ENCODE measurements at places on chromosomes 11 and 22.

GRCh38 chr22:36541831-36542411, 13.0 kb upstream of the EIF3D start:
- no peak for DNase-seq

DNA sequence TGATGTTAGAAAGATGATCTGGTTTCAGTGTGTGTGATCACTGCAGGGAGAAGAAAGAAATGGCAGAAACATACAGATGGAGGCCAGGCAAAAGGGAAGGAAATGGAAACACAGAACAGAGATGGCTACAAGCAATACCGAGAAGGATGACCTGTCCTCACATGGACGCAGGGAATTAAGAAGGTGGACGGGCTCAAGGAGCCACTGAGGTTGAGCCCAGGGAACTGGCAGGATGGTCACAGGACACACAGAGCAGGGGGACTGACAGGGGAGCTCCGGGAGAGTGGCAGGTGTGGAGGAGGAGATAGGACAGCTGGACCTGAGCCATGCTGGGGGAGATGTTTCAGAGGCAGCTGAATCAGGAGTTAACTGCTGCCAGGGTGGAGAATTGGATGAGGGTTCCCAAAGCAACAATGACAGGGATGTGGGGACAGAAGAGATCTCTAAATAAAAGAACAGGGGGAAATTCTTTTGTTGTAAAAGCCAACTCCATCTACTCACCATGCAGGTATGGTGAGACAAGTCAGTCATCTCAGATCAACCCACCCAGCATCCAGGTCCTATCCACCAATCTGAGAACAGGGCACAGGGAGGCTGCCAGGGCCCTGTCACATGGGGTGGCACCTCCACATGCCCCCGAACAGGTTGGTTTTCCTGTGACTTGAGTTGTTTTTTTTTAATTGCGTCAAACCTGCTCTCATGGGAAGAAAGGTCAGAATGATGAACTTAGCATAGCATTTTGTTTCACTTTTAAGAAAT, 26.3 kb downstream of the KLHL22 start:
- DNase-seq: no peak

GRCh38 chr11:71307811-71308645, 55.7 kb upstream of the SHANK2 start:
- no peak for DNase-seq

- no peak for DNase-seq
Measured at GRCh38 chr11:98153752-98154151, 867.0 kb upstream of the CNTN5 start.

- DNase-seq: no peak
Measured at GRCh38 chr22:22228921-22229320, 15.7 kb upstream of the VPREB1 start.

- DNase-seq: peak; percentile 18
Measured at GRCh38 chr11:117180661-117181585, 2.4 kb downstream of the SIDT2 start.

DNA sequence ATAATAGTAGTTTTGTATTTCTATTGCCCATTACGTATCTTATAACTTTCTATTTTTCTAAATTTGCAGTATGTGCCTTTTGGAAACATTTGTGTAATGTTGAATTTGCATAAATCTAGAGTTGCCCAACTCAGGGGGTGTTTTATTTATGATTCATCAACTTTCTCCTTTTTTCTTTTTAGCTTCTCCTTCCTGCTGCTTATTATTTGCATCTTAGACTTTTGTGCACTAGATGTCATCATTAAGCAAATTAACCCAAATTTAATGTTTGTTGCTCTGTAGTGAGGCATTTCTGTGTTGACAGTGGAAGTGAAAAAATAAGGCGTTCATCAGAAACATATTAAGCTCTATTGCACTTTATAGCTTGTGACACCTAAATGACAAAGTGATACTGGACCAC, 56.2 kb upstream of the ZBED5 start:
- DNase-seq: no peak

DNA sequence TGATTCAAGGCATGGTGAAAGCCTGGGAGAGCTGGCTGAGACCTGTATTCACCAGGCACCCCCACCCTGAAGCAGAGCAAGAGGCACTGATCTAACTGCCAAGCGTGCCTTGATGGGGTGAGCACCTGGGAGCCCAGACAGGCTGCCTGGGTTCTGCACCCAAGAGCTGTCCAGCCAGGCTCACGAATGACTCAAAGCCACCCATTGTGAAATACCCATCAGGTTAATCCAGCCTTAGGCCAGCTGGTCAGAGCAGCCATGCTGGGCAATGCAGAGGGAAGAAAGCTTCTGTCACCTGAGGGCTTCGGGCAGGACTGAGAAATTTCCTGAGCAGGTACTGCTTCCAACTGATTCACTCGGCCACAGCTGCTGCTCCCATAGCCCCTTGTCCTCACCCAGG, 22.1 kb downstream of the THOC5 start:
- DNase-seq: no peak

DNA sequence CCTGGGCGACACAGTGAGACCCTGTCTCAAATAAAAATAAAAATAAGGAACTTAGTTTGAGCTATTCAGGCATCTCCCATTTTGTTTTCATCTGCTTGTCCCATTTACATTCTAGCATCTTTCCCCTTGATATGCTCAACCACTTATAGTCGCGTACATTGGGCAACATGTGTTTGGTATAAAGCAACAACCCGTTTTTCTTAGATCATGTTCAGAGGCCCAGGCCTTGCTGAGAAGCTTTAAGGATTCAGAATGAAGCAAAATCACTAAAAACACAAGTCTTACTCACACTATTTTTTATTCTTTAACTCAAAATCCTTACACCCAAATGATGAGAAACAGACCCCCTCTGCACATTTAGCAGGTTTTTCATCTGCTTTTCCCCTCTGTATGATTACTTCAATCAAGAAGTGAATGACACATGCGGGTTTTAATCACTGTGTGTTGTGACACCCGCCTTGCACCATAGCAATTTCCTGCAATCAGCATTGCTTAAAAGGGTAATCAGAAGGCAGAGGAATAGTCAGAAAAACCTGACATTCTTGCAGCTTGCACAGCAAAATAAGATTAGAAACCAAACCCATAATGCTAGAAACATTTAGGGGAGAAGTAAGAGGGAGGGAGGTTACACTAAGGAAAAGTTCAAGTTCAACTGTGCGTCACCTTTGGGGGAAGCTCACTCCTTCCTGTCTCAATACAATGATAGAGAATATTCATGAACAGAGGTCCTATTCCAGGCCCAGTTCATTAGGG, 25.9 kb downstream of the ALG9 start:
- DNase-seq: no peak

GRCh38 chr11:62122076-62122475, 1.7 kb upstream of the INCENP start:
- no peak for DNase-seq

DNA sequence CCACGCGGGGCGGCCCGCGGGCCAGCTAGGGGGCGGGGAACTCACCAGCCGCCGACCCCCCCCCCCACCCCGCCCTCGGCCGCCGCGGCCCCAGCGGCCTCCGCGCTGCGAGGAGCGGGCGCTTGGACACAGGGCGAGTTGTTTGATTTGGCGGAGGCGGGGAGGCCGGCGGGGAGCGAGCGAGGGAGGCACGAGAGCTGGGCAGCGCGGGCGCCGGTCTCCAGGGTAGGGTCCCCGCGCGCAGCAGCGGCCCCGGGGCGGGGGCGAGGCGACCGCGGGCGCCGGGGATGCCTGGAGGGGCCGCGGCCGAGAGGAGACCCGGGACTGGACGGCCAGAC, 64.4 kb downstream of the NAV2 start:
- peak; percentile 36 for DNase-seq

- DNase-seq: peak; percentile 78
Measured at GRCh38 chr11:121451986-121452608, at the start of gene SORL1. TSS of gene SORL1 (plus strand) at chr11:121452314. CDS start at chr11:121452332, 18 bp downstream.

Measured in NCI-H774 (cell line).